ENCODE measurements at places on chromosomes 1 and 21.

DNA sequence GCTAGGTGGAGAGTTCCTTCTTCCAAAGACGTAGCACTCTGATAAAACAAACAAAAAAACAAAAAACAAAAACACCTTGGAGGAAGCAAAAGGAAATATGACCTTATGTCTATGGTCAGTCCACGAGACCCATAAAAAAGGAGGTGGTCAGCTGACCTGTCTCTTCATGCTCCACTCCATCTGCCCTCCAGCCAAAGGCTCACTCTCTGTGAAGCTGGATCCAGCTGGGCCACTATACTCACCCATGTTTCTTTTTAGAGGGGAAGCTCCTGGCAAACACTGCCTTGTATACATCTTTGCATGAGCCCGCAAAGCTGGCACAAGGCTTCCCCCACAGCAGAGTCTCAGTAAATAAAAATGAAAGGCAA, 126.1 kb upstream of the CACHD1 start:
- DNase-seq = no peak

DNA sequence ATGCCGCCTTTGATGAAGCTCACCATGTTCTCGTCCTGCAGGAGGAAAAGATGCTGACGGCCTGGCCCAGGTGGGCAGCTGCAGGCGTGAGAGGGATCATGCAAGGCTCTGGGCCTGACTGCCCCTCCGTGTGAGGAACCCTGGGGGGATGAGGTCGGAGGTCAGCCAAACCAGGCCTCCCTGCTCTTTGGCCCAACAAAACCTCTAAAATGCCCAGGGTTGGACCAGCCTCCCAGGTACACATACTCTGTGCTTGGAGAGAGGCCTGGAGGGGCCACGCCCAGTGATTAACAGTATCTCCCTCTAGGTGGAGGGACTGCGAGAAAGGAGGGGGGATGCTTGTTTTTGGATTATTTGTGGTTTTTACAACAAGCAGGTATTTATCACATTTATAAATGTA, 21.1 kb downstream of the TTC39A start:
- DNase-seq = no peak

GRCh38 chr1:94549706-94550105, 8.1 kb upstream of the F3 start:
- DNase-seq = no peak

DNA sequence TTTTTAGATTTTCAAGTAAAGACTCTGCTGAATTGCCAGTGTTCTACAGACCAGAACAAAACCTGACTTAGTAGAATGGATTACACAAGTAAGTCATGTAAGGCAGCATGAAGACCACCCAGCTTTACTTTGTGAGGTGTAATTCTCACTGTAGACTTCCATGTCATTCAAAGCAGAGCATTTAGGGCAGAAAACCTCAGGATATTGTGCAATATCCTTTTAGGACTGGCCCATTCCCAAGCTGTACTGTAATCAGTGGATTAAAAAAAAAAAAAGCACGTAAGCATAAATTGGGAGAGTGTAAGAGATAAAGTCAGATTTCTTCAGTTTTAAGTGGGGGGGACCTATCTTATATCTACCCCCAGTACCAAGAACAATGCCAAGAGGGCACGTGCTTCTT, 380.5 kb upstream of the PRMT6 start:
- DNase-seq = no peak

DNA sequence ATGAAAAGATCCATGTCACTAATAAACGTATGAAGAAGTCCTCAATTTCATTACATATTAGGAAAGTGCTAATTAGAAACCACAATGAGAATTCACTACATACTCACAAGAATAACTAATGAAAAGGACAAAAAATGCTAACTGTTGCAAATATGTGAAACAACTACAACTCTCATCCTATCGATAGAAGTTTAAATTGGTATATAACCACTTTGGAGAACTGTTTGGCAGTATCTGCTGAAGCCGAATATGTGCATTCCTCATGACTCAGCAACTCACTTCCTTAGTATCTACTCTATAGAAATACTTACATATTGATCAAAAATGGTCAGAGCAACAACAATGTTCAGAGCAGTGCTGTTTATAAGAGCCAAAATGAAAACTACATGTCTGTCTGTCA, 66.8 kb downstream of the PLPPR4 start:
- no peak for DNase-seq

- DNase-seq = no peak
Observed at GRCh38 chr1:36597514-36597913, 114.8 kb upstream of the CSF3R start.

DNA sequence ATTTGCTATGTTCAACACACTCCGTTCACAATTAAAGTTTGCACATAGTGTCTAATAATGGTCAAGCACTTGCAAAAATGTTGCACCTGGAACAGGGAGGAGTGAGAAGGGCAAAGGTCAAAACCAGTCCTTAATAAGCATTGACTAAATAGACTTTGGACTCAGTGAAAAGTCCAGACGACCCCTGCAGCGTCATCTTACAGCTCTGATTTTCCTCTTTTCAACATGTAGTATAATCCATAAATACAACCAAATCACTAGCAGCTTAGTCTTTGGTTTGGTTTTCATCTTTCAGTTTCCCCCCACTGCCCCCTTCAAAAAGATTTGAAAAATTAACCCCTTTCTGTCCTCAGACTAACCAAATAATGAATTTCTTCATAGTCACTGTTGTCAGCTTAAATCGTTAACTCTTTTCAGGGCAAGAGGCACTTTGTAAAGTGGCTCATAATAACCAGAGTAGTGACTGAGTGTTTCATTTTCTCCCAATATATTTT, 290.3 kb downstream of the PTPRC start:
- DNase-seq = no peak

All from stimulated activated CD4-positive, alpha-beta T cell treated with anti-CD3 and anti-CD28 coated beads, TNF-alpha, amount 100 ng/mL, for 48 hours (primary cell).